HepG2 (cell line): ENCODE measurements at places on chromosomes 4 and X.
A peak's percentile ranks its signal among the peaks of the same experiment; 100 is the strongest.

GRCh38 chrX:136608295-136608933 is 39.5 kb upstream of the CD40LG start:
- H3K4me3 ChIP-seq = no peak overlapping the region
- H3K27me3 ChIP-seq = no peaks in the 10 kb centered on the region
- no peaks in the 10 kb centered on the region for H3K4me1 ChIP-seq
- H3K36me3 ChIP-seq = no peaks in the 10 kb centered on the region

DNA sequence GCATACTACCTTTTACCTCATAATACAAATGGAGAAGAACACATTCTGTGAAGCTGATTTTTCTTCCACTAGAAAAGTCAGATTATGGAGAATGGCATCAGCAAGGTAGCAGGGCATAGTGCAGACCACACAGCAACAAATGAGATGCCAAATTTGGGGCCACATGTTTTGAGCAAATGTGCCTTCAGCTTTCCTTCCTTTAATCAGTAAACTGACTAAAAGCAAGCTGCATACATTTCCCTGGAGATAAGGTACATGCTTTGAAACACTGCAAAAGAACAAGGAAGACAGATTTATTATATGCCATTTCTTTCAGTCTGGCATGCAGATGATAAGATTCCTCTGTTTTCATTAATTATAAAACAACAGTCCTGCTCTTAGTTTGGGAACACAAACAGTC is 67.1 kb upstream of the GUCY1A1 start:
- no peak for DNase-seq
- H3K4me3 ChIP-seq = no peak overlapping the region
- H3K27ac ChIP-seq = no peak overlapping the region
- no peaks in the 10 kb centered on the region for H3K4me1 ChIP-seq

- peak; percentile 1 for DNase-seq
- no peaks in the 10 kb centered on the region for H3K36me3 ChIP-seq
- no peaks in the 10 kb centered on the region for H3K4me1 ChIP-seq
Measured at GRCh38 chr4:72312032-72312650, 256.9 kb downstream of the ADAMTS3 start.

- peaks cover 3% of the 10 kb centered on the region for H3K36me3 ChIP-seq
- H3K4me3 ChIP-seq = no peak overlapping the region
- no peak for DNase-seq
- no peak overlapping the region for H3K27ac ChIP-seq
- peaks cover 29% of the 10 kb centered on the region for H3K4me1 ChIP-seq
Measured at GRCh38 chr4:67694662-67695061, 6.3 kb downstream of the UBA6 start.

- H3K4me3 ChIP-seq = no peak overlapping the region
- peaks cover 5% of the 10 kb centered on the region; the same call in 1 of the 2 replicates for H3K4me1 ChIP-seq
- peaks cover 2% of the 10 kb centered on the region; the same call in 1 of the 2 replicates for H3K27me3 ChIP-seq
- H3K27ac ChIP-seq = no peak overlapping the region
Measured at GRCh38 chr4:88382621-88383020, 4.0 kb downstream of the HERC6 start.
